Body of pancreas (tissue), 4 donors: ENCODE measurements at places on chromosomes 2 and 18.

- no peak for DNase-seq
Measured at GRCh38 chr2:239288951-239289511, 111.8 kb downstream of the HDAC4 start.

DNA sequence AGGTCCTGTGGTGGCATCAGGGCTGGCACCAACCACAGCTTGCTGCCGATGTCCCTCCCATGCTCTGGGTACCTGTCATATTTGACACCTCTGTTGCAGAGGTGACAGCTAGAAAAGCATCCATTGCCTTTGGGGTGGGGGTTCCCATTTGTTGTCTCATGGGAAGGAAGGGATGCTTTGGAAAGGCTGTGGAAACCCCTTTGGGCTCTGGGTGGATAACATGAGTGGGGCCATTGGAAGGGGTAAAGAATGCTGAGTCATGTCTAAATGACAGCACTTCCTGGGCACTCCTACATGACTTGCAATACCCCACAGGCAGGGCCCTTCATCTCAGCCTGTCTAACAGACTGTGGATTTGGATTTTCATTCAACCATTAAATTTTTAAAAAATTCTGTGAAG lies 27.8 kb downstream of the CTIF start:
- no peak for DNase-seq

GRCh38 chr2:213261715-213262114 lies 22.5 kb upstream of the SPAG16 start:
- DNase-seq, result no peak

DNA sequence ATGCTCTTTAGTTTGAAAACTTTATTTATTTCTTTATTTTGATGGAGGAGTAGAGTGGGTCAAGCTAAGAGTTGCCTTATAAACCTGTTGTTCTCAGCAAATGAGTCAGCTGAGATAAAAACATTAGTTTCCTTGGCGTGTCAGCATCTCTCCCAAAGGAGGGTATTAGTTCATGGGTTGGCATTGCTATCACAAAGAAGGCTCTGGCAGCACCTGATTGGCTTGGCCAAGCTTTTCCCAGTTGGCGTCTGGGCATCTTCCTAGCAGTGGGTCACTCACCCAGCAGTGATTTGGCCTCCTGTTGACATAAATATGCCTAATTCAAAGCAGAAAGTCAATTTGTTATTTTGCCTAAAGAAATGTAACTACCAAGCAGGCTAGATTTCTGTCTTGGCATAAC lies 200.7 kb upstream of the TNP1 start:
- DNase-seq, result no peak

GRCh38 chr2:143001501-143001900 lies 124.0 kb downstream of the KYNU start:
- DNase-seq, result no peak

- DNase-seq, result no peak
Measured at GRCh38 chr2:129849559-129850160, 129.8 kb upstream of the RAB6C start.
